ENCODE measurements at places on chromosomes 1 and 21. TPM values are rescaled to one million over a fixed set of nuclear protein-coding genes. Genes with fewer than 3 reads are reported as not detected.

The DOCK7 gene
- 28.0 TPM for total RNA-seq

DNA sequence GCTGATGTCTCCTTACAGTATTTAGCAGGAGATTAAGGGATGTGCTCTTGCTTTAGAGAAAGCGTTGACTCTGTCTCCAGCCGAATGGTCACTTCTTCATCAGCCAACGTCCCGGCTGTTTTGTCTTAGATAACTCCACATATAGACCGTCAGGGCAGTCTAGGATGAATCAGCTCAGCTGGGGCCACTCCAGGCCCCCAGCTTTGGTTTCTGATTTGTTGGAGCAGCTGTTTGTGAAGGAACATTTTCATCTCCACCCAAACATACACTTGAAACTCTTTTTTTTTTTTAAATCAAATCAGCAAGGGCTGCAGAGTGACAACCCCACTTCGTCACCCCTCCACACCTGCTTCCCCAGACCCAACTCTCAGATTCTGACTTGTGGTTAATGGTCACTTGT, 206.1 kb upstream of the GALNT2 start:
- H3K27ac ChIP-seq: no peak overlapping the region
- no peaks in the 10 kb centered on the region for H3K36me3 ChIP-seq
- no peak for DNase-seq
- H3K4me1 ChIP-seq: no peaks in the 10 kb centered on the region
- H3K27me3 ChIP-seq: no peaks in the 10 kb centered on the region

The LINGO4 gene
- 0.13 TPM for total RNA-seq

The IRF6 gene
- total RNA-seq: 21.3 TPM

DNA sequence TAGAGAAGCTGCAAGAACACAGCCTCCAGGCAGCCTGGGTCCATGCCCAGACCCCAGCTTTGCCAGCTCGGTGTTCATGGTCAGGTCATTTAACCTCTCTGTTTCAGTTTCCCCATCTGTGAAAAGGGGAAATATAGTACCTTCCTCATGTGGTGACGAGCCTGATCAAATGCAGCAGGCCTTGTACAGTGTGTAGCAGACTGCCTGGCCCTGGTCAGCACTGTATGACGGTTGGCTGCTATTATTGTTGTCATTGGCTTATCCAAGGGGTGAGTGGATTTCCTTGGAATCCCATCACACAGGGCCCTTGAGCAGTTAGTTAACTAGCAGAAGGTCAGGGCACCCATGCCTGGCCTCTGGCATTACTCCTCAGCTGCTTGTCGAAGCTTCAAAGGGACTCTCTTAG, 6.6 kb upstream of the TMEM51 start:
- no peak for DNase-seq
- H3K4me3 ChIP-seq: no peak overlapping the region
- H3K4me1 ChIP-seq: peaks cover 20% of the 10 kb centered on the region
- no peaks in the 10 kb centered on the region for H3K36me3 ChIP-seq
- H3K27ac ChIP-seq: no peak overlapping the region

The MOV10 gene
- total RNA-seq: 43.5 TPM

DNA sequence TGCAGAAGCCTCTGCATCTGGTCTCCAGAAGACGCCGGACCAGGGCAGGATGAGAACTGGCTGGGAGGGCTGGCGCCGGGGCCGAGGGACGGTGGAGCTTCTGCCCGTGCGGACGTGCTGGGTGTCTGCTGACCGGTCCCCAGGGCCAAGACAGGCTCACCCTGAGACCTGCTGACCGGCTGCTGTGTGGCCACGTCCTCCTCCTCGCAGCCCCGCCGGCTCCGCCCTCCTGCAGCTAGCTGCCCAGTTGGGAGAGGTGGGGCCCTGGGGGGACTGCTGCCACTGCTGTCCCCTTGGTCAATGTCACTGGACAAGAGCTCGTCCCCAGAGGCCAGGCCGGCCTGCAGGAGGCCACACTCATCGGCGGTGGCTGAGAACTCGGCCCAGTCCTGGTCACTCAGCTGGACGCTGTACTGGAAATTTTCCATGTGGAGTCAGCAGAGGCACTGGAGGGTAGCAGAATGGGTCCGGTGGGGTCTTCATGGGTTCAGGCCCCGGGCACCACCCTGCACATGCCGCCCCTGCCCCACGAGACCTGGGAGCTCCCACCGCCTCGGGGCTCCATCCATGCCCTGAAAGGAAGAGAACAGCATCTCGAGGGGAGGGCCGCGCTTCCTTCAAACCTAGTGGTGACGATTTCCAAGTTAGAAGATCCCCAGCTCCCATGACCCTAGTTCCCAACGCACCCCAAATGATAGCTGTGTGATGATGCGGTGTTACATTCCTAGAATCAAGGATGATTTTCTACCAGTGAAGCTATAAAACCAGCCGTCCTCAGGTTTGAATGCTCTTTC, 1.1 kb downstream of the PERM1 start:
- peaks cover 7% of the 10 kb centered on the region for H3K36me3 ChIP-seq
- peaks cover 3% of the 10 kb centered on the region for H3K4me1 ChIP-seq
- H3K4me3 ChIP-seq: no peak overlapping the region
- H3K27me3 ChIP-seq: peaks cover 13% of the 10 kb centered on the region
- no peak overlapping the region for H3K27ac ChIP-seq

- H3K4me1 ChIP-seq: peaks cover 5% of the 10 kb centered on the region
- no peak for DNase-seq
- H3K27ac ChIP-seq: no peak overlapping the region
- H3K36me3 ChIP-seq: no peaks in the 10 kb centered on the region
These were observed 614.7 kb downstream of the LTN1 start for GRCh38 chr21:28378026-28378425.

- H3K27ac ChIP-seq: no peak overlapping the region
- H3K27me3 ChIP-seq: peaks cover 1% of the 10 kb centered on the region
- no peak for DNase-seq
- no peak overlapping the region for H3K4me3 ChIP-seq
- H3K4me1 ChIP-seq: no peaks in the 10 kb centered on the region
These were observed 7.3 kb downstream of the MAB21L3 start for GRCh38 chr1:116118471-116118870.

GRCh38 chr1:246761396-246761795, 37.2 kb downstream of the SCCPDH start:
- H3K36me3 ChIP-seq: peaks cover 4% of the 10 kb centered on the region
- no peaks in the 10 kb centered on the region for H3K27me3 ChIP-seq
- no peak overlapping the region for H3K4me3 ChIP-seq
- no peak for DNase-seq
- peaks cover 18% of the 10 kb centered on the region for H3K4me1 ChIP-seq
- no peak overlapping the region for H3K27ac ChIP-seq

The MYOC gene
- total RNA-seq: not detected

GRCh38 chr1:59972216-59972927, 45.8 kb upstream of the CYP2J2 start:
- no peak for DNase-seq

- no peaks in the 10 kb centered on the region for H3K36me3 ChIP-seq
- H3K27me3 ChIP-seq: peaks cover 3% of the 10 kb centered on the region
- no peaks in the 10 kb centered on the region for H3K4me1 ChIP-seq
- no peak overlapping the region for H3K27ac ChIP-seq
These were observed 55.0 kb upstream of the TLR5 start for GRCh38 chr1:223197923-223198627.

DNA sequence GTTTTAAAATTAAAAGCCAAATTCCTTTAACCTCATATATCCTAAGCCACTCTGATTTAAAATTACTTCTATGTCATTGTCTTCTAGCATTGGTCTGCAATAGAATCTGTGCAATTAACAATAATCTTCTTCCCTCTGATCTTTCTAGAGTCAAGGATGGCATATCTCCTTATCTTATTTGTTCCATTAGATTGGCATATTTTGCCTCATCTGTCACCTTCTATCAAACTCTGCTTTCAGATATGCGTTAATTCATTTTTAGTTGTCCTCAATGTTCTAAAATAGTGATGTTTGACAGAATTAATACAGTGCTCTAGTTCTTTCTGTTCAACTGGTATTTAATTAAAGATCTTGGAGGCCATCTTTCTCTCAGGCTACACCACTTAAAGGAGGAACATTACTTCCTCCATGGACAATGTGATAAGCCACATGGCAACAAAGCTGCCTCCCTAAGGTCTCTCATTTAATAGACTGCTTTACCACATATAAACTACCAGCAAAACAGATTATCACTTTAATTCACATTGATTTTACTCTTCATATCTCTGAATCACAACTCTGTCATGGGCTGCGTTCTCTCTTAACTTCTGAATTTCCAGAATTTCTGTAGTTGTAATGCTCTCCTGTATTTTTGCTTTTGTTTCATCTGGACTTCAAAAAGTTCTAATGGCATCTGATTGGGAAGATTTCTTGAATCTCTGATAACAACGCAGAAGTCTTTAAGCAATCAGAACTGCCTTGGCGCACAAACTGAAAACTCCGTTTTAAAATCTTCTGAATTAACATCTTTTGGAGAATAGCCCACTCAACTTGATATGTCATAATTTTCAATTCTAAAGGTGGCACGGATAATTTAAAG, 2.8 kb downstream of the NRIP1 start:
- peaks cover 14% of the 10 kb centered on the region for H3K27me3 ChIP-seq
- peaks cover 12% of the 10 kb centered on the region for H3K36me3 ChIP-seq
- peaks cover 68% of the 10 kb centered on the region for H3K4me1 ChIP-seq
- H3K4me3 ChIP-seq: peak overlapping the region; percentile 96
- no peak for DNase-seq
- peak overlapping the region; percentile 94 for H3K27ac ChIP-seq

- H3K27me3 ChIP-seq: peaks cover 5% of the 10 kb centered on the region
- H3K4me1 ChIP-seq: peaks cover 18% of the 10 kb centered on the region
These were observed 55.0 kb downstream of the NFASC start for GRCh38 chr1:204925701-204926100.

The CLIC6 gene
- 5.4 TPM for total RNA-seq

DNA sequence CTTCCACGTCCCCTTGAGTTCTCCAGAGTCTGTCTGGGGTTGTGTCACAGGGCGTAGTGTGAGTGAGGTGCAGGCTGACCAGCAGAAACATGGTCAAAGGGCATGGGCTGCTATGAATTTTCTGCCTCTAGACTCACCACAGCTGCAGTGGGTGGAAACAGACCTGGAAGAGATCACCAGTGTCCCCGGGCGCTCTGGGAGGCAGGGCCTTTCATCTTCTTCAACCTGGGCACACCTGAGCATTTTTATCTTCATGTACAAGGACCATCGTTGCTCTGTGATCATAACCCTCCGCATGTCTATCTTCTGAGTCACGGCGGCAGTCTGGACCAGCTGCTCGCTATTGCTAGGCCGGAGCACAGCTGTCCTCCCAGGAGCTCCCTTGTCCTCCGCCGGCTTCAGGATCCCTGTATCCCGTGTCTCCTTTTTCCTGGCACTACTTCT, 29.6 kb downstream of the DEGS1 start:
- no peaks in the 10 kb centered on the region for H3K27me3 ChIP-seq
- H3K36me3 ChIP-seq: no peaks in the 10 kb centered on the region
- peaks cover 9% of the 10 kb centered on the region for H3K4me1 ChIP-seq

The RPL11 gene
- 1,285 TPM for total RNA-seq

DNA sequence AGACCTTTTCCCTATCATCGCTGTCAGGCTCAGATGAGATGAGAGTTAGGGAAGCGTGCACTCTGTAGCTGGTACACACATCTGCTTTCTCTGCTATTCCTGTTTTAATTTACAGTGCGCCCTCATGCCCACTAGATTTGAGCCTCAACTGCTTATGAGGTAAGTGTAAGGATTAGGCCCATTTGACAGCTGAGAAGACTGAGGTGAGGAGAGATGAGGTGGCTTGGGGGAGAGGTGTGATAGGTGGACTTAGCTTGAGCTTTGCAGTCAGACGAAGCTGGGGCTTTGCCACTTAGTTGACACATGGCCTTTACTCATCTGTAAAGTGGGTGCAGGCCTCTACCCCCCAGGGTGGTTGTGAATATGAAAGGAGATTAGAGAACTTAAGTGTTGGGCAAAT, 8.5 kb downstream of the TMEM61 start:
- peaks cover 2% of the 10 kb centered on the region for H3K27me3 ChIP-seq
- H3K4me3 ChIP-seq: no peak overlapping the region
- H3K36me3 ChIP-seq: no peaks in the 10 kb centered on the region
- no peak overlapping the region for H3K27ac ChIP-seq
- peaks cover 2% of the 10 kb centered on the region for H3K4me1 ChIP-seq

The HIVEP3 gene
- total RNA-seq: 8.9 TPM

- H3K4me3 ChIP-seq: no peak overlapping the region
- no peaks in the 10 kb centered on the region for H3K4me1 ChIP-seq
- DNase-seq: peak; percentile 12
- no peak overlapping the region for H3K27ac ChIP-seq
These were observed 633.7 kb upstream of the USP24 start for GRCh38 chr1:55848906-55849305.

- H3K4me1 ChIP-seq: no peaks in the 10 kb centered on the region
- no peak for DNase-seq
- no peak overlapping the region for H3K27ac ChIP-seq
- H3K4me3 ChIP-seq: no peak overlapping the region
- H3K36me3 ChIP-seq: peaks cover 46% of the 10 kb centered on the region
- H3K27me3 ChIP-seq: no peaks in the 10 kb centered on the region
These were observed 7.5 kb downstream of the TARDBP start for GRCh38 chr1:11019971-11020370.

GRCh38 chr1:22122273-22123070, 20.4 kb downstream of the WNT4 start:
- peaks cover 2% of the 10 kb centered on the region for H3K27me3 ChIP-seq
- H3K27ac ChIP-seq: no peak overlapping the region
- no peak overlapping the region for H3K4me3 ChIP-seq
- DNase-seq: no peak
- H3K4me1 ChIP-seq: peaks cover 2% of the 10 kb centered on the region
- peaks cover 6% of the 10 kb centered on the region for H3K36me3 ChIP-seq

GRCh38 chr1:208728815-208729214, 484.6 kb upstream of the PLXNA2 start:
- H3K4me1 ChIP-seq: no peaks in the 10 kb centered on the region
- H3K4me3 ChIP-seq: no peak overlapping the region
- H3K27me3 ChIP-seq: no peaks in the 10 kb centered on the region
- no peak for DNase-seq
- no peaks in the 10 kb centered on the region for H3K36me3 ChIP-seq
- no peak overlapping the region for H3K27ac ChIP-seq

The IVL gene
- total RNA-seq: not detected

DNA sequence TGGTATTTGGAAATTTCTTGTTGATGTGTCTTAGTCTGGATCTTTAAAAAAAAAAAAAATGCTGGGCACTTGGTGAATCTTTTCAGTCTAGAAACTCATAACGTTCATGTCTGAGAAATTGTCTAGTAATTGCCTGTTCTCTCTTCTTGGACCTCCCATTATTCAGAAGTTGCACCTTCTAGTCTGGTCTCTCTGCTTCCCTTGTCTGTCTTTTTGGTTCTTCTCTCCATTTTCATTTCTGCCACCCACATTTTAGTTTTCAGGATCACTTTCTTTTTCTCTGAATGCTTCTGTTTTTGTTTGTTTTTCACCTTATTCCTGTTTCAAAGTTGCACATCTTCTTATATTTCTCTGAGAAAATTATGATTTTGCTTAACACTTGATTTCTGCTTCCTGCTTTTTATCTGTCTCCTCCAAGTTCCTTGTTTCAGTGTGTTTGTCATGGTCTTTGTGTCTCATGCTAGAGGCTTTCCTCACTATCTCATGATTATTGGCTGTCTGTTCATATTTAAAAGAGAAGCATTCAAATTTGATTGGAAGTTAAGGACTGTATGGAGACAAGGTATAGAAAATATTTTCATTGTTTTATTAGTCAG, 21.3 kb downstream of the BACE2 start:
- H3K4me1 ChIP-seq: peaks cover 2% of the 10 kb centered on the region
- no peak for DNase-seq
- H3K36me3 ChIP-seq: peaks cover 12% of the 10 kb centered on the region
- no peaks in the 10 kb centered on the region for H3K27me3 ChIP-seq

The FHAD1 gene
- 2.1 TPM for total RNA-seq
